ENCODE measurements at places on chromosomes 5 and 9.

- DNase-seq, result no peak
Measured at GRCh38 chr5:164627021-164627420, 1121.6 kb downstream of the MAT2B start.

DNA sequence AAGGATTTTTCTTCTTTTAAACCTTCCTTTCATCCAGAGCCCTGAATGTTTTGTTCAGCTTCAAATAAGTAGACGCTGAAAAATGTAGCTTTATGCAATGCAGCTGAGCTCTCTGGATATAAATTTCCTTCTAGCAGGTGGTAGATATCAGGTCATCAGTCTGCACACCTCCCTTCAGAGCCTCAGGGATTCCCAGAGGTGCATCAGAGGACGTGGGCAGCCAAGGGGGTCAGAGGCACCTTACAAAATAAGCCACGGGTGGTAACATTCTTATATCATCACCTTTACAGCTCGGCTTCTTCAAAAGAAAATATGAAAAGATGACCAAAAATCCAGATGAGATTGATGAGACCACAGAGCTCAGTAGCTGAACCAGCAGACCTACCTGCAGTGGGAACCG, 19.3 kb downstream of the MOCS2 start:
- DNase-seq, result no peak

DNA sequence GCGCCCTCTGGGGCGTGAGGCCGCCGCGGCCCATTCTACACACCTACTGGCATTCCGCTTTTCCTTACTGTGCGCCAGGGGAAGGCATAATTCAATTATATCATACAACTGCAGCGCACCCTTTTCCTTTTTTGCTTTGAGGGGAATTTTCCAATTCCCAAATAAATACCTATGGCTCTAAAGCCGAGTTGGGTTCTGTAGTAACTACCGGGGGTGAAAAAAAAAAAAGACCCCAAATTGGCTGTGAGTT, 34.1 kb upstream of the NFIB start:
- no peak for DNase-seq

- DNase-seq, result no peak
Measured at GRCh38 chr9:104988539-104988938, 60.6 kb upstream of the ABCA1 start.

DNA sequence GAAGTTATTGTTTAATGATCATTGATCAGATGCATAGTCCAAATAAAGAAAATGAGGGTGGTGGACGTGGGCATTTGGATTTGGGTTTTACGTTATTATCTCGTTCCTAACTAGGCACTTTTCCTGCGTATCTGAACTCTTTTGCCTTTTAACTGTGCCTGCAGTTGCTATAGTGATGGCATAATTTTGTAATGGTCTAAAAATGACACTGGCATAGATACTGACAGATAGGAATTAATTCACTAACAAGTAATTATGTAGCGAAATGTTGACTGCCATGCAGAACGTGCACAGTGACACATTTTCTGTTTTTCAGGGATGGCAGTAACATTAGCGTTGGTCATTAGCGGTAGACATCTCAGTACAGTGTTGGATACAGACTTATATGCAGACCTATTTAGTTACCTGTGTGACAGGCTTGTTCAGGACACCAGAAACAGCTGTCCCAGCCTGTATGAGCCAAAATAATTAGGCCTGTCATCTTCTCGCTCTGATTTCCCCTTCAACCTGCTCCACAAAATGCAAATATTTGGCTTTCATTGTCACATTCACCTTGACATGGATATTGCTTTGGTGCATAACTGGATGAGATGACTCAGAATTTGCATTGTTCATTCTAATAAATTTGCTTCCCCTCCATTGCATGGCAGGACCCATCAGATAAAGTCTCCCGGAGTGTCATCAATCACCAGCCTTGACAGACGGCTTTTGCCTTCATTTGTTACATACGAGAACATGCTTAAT, 413.3 kb upstream of the IRX1 start:
- DNase-seq, result no peak

GRCh38 chr5:59598547-59598874, 295.0 kb downstream of the PDE4D start:
- DNase-seq, result no peak
